Activated T-cell treated with anti-CD3 and anti-CD28 coated beads, Interleukin-2, amount 50 U/mL, for 24 hours (primary cell): ENCODE measurements at places on chromosomes 7 and 10.

- DNase-seq = no peak
Observed at GRCh38 chr10:98170249-98171117, 36.0 kb downstream of the R3HCC1L start.

DNA sequence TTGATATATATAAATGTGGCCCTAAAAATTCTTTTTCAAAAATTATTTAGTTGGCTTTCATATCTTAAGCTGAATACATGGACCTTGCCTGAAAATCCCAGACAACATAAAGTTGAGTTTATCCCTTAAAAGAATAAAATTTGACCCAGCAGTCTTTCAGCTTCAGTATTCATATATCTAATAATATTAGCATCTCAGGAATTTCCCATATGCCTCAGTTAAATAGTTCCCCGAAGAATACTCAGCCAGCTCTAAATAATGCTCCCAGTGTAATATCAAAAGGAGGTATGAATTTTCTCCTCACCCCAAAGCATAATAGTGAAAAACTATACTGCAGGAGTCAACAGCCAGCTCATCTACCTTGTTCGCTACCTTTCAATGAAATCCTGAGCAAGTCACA, 145.9 kb downstream of the CTNNA3 start:
- DNase-seq = no peak

DNA sequence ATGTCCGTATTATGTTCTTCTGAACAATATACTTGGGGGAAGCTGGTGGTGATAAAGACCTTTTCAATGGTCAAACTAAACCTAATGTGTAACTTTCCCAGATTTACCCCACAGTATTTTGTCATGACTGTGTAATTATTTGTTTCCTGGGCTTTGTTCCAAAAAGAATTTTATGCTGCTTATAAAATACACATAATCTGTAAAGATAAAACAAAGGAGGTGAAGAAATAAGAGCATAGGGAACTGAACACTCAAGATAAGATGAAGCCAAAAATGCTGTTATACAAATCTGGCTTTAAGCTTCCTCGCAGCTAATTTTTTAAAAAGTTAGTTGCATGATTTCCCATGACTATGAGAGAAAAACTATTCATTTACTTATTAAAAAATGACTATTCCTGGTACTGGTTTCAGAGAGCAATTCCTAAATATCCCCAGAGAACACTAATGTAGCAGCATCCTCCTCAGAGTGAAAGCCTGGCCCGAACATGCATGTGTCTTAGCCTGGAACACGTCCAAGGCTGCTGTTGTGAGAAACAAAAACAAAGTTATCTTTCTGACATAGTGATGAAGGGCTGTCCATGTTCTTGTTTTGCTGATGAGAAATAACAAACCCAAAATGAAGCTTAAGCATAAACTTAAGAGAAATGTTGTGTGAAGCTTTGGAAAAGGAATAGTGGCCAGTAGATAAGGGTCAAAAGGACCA, 33.9 kb downstream of the MALSU1 start:
- DNase-seq = no peak

DNA sequence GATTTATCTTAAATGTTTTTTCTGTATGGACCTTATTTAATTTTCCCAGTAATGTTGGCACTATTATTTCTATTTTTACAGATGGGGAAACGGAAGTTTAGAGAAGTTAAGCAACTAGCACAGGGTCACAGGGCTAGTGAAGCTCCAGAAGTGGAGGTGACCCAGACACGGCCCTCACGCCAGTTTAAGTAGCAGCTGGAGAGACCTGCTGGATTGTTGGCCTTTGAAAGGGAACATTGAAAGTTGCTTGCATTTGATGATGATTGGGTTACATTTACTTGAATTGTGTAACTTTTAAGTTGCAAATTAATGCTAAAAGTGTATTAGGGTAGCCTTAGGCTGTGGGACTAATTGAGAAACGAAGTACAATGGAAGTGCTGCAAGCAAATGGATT, 25.6 kb downstream of the CDK14 start:
- DNase-seq = no peak

- no peak for DNase-seq
Observed at GRCh38 chr7:83588602-83589240, 60.2 kb downstream of the SEMA3E start.

DNA sequence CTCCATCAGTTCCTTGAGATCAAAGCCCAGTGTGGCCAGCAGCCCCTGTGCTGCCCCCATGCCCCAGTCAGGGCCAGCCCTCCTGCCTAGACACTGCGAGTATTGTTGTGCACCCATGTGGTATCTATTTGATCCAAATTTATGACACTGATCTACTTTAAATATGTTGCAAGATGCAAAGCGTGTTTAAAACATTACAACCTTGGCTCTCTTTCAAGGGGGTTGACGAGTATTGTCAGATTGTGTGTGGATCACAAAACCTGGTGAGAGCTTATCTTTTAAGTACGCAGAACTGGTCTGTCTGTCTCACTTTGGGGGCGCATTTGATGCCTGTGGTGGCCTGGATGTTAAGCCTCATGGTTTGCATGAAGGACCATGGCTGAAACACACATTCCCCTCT, 108.9 kb downstream of the COL13A1 start:
- DNase-seq = no peak

- DNase-seq = no peak
Observed at GRCh38 chr10:24848195-24848594, 104.2 kb downstream of the PRTFDC1 start.

DNA sequence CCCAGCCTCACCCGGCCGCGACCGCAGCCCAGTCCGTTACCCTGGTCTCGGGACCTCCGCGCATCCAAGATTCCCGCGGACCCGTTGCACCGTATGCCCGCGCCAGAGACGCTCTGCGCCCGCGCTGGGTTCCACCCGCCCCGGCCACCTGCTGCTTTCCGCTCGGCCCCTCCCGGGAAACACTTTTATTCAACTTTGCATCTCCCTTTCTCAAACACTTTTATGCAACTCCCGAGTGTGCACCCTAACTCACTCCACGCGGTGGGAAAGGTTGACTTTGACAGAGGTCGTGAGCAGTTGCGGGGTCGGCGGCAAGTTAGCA, at the start of gene ODAD2:
Gene ODAD2, minus strand, starts transcription at position 126 of the 322 bp plus-strand sequence. CDS start 3,937 bp downstream, outside the sequence.
- no peak for DNase-seq

DNA sequence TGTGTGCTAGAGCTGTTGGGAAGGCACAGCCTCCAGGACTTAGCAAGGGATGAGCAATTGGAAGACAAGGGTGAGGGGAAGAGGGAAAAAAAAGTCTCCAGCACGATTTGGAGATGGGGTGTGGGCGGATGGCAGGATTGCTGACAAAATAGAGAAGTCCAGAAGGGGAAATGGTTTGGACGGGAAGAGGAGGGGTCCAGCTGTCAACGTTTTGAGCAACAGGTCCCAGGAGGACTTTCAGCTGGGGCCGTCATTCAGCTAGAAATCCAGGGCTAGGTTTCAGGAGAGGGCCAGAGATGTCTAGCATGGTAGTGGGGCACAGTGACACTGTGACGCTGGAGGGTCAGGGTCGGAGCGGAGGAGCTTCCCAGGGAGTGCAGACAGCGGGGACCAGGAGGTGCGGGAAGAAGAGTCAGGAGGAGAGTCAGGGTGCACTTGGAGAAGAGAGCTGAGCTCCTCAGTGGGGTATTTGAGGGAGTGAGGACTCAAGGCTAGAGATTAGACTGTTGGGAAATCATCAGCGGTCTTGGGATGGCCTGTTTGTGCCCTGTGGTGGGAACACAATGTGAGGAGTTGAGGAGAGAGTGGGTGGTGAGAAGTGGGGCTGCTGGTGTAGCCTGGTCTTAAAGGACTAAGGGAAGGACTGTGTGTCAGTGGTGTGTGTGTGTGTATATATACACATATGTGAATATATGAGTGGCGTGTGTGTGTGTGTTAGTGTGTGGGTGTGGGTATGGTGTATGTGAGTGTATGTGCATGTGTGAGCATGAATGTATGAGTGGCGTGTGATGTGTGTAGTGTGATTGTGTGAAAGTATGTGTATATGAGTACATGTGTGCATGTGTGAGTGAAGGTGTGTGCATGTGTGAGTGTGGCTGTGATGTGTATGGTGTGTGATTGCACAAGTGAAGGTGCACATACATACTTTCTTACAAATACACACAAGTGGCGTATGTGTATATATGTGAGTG, 3.8 kb downstream of the ZYX start:
- DNase-seq = no peak
